ENCODE measurements at places on chromosomes 2 and 18. TPM values are rescaled to one million over a fixed set of nuclear protein-coding genes. Genes with fewer than 3 reads are reported as not detected.

Gene NHEJ1
- 12.7 TPM for polyA plus RNA-seq

Gene LRRC30
- polyA plus RNA-seq, result not detected

Gene TUBB8B
- not detected for polyA plus RNA-seq

Gene MAL
- polyA plus RNA-seq, result not detected

Gene RAB27B
- 53.4 TPM for polyA plus RNA-seq

Gene NAGK
- polyA plus RNA-seq, result 180 TPM

Gene PTCD3
- 214 TPM for polyA plus RNA-seq

Gene TXNDC2
- polyA plus RNA-seq, result 0.41 TPM

Gene POLR1B
- polyA plus RNA-seq, result 7.1 TPM

Gene CHST10
- polyA plus RNA-seq, result 76.1 TPM

Gene NT5C1B
- not detected for polyA plus RNA-seq

Gene SOWAHC
- polyA plus RNA-seq, result 5.8 TPM

Measured in neural cell (in vitro differentiated cells).